ENCODE measurements at places on chromosomes 5 and 9. TPM values are rescaled to one million over a fixed set of nuclear protein-coding genes. Genes with fewer than 3 reads are reported as not detected.

GRCh38 chr9:102403514-102403913, 591.6 kb upstream of the CYLC2 start:
- DNase-seq, result no peak
- H3K4me1 ChIP-seq, result no peaks in the 10 kb centered on the region
- H3K27me3 ChIP-seq, result no peaks in the 10 kb centered on the region

DBH gene
- total RNA-seq, result not detected

ANKRD18B gene
- not detected for total RNA-seq

GRCh38 chr5:72596956-72597355, 89.7 kb upstream of the ZNF366 start:
- H3K4me3 ChIP-seq, result no peak overlapping the region
- no peak overlapping the region for H3K27ac ChIP-seq
- H3K4me1 ChIP-seq, result peaks cover 7% of the 10 kb centered on the region
- no peaks in the 10 kb centered on the region for H3K36me3 ChIP-seq
- no peak for DNase-seq
- no peaks in the 10 kb centered on the region for H3K27me3 ChIP-seq

DUSP1 gene
- 1,024 TPM for total RNA-seq

GRCh38 chr9:75876999-75877640, 13.4 kb upstream of the PCSK5 start:
- H3K36me3 ChIP-seq, result no peaks in the 10 kb centered on the region
- no peak for DNase-seq
- H3K4me3 ChIP-seq, result no peak overlapping the region
- no peaks in the 10 kb centered on the region for H3K4me1 ChIP-seq

GRCh38 chr5:161312882-161313281, 233.6 kb downstream of the GABRB2 start:
- no peak overlapping the region for H3K27ac ChIP-seq
- no peaks in the 10 kb centered on the region for H3K27me3 ChIP-seq
- H3K4me3 ChIP-seq, result no peak overlapping the region

GRCh38 chr9:119391878-119392277, 22.6 kb upstream of the BRINP1 start:
- no peaks in the 10 kb centered on the region for H3K4me1 ChIP-seq
- no peaks in the 10 kb centered on the region for H3K27me3 ChIP-seq
- no peak overlapping the region for H3K4me3 ChIP-seq

DNA sequence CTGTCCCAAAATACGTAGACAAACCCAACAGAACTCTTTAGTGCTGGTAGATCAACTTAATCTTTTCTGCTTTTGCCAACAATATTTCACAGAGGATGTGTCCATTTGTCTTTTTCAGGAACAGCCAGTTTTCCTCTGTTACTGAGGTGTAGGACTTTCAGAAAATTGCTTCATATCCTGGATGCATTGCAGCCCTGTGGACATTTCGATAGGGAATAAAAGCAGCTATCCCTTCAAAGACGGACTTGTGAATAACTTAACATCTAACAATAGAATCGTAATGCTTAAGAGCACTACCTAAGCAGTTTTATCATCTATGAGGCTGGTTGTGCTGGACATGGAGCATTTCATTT, 59.7 kb downstream of the PCSK1 start:
- no peaks in the 10 kb centered on the region for H3K4me1 ChIP-seq
- DNase-seq, result no peak
- H3K36me3 ChIP-seq, result no peaks in the 10 kb centered on the region
- no peak overlapping the region for H3K27ac ChIP-seq
- no peaks in the 10 kb centered on the region for H3K27me3 ChIP-seq
- no peak overlapping the region for H3K4me3 ChIP-seq

- H3K36me3 ChIP-seq, result no peaks in the 10 kb centered on the region
- no peaks in the 10 kb centered on the region for H3K4me1 ChIP-seq
- H3K4me3 ChIP-seq, result no peak overlapping the region
Measured at GRCh38 chr9:21016701-21017491, 14.5 kb downstream of the HACD4 start.

DNA sequence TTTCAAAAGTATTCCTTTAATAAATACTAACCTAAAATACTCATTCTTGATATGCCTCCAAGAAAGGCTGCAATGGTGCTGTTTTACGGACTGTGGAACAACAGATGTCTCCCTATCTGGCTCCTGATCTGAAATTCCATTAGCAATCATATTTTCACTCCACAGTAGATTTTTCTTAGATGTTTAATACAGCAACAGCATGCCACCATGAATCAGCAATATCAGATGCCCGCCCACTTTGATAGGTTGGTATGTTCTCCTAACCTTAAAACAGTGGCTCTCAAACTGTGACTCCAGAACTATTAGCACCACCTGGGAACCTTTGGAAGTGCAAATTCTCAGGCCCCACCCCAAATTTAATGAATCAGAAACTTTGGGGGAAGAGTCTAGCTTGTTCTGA, 110.2 kb downstream of the MLLT3 start:
- no peaks in the 10 kb centered on the region for H3K27me3 ChIP-seq
- H3K27ac ChIP-seq, result no peak overlapping the region
- no peak overlapping the region for H3K4me3 ChIP-seq
- no peak for DNase-seq
- H3K4me1 ChIP-seq, result peaks cover 22% of the 10 kb centered on the region
- no peaks in the 10 kb centered on the region for H3K36me3 ChIP-seq

DOCK8 gene
- total RNA-seq, result 77.9 TPM

- no peak for DNase-seq
- H3K4me3 ChIP-seq, result no peak overlapping the region
- peaks cover 28% of the 10 kb centered on the region for H3K4me1 ChIP-seq
- H3K36me3 ChIP-seq, result peaks cover 2% of the 10 kb centered on the region
Measured at GRCh38 chr9:126859111-126859510, 1.3 kb upstream of the ZBTB34 start.

DNA sequence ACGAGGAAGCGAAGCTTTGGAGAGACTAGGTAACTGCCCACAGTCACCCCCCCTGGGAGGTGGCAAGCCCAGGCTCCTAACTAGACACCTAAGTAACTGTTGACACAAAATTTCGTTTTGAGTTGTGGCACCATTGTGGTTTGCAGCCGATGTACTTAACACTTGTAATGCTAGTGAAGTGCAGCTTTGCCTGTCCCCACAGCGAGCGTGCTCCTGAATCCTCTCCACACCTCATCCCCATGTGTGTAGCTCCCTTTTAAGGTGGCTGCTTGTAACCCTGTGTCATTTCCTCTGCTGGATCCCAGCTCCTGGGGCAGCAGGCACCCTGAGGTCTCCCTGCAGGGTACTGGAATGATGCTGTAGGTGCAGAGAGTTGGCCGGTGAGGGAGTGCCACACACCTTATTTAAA, 114.9 kb downstream of the TRIO start:
- H3K27me3 ChIP-seq, result no peaks in the 10 kb centered on the region
- no peak overlapping the region for H3K4me3 ChIP-seq
- peaks cover 14% of the 10 kb centered on the region for H3K4me1 ChIP-seq
- H3K27ac ChIP-seq, result peak overlapping the region; percentile 13
- H3K36me3 ChIP-seq, result no peaks in the 10 kb centered on the region

DNA sequence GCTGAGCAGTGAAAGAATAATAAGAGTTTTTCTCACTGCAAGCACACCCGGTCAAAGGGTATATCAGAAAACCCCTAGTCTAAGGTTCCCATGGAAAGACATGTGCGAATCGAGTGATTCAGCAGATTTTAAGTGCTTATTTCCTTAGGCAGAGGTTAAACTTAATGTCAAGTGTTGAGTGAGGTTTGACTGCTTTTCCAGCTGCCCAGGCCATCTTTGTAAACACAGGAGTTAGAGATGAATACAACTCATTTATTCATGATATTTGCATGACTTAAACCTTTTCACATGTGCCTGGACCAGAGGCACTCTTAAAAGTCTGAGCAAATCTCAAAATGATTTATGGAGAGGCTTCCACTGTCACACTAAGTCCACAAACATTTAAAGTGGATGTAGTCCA, 137.8 kb upstream of the RGMB start:
- no peaks in the 10 kb centered on the region for H3K36me3 ChIP-seq
- H3K27ac ChIP-seq, result no peak overlapping the region
- no peak for DNase-seq
- H3K4me1 ChIP-seq, result no peaks in the 10 kb centered on the region

DNA sequence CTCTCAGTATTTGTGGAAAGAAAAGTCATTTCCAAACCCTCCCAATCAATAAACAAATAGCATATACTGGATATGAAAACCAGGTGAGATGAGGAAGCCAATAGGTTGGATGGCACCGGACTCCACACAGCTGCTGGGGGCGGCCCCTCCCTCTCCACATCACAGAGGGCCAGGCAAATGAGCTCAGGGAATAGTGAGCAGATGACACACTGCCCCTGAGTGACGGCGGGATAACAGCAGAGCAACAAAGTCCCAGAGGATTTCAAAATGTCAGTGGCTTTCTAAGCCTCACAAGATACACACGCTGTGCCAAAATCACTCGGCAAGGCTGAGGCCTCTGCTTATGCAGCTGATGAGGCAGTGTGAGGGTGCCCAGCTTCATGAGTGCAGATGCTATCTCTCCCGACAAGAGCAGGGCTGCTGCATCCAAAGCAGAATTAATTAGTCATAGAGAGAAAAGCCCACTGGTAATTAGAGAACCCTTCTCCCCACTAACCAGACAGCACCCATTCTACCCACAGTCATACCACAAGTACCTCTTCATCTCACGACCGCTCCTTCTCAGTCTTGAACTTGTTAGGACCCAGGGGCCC, 235.0 kb upstream of the NFIL3 start:
- no peaks in the 10 kb centered on the region for H3K4me1 ChIP-seq
- no peaks in the 10 kb centered on the region for H3K36me3 ChIP-seq
- no peak for DNase-seq
- H3K4me3 ChIP-seq, result no peak overlapping the region
- no peaks in the 10 kb centered on the region for H3K27me3 ChIP-seq

GRCh38 chr9:68560071-68560844, 19.6 kb upstream of the TMEM252 start:
- H3K4me3 ChIP-seq, result no peak overlapping the region
- no peak for DNase-seq
- H3K27me3 ChIP-seq, result no peaks in the 10 kb centered on the region
- peaks cover 4% of the 10 kb centered on the region for H3K4me1 ChIP-seq

DNA sequence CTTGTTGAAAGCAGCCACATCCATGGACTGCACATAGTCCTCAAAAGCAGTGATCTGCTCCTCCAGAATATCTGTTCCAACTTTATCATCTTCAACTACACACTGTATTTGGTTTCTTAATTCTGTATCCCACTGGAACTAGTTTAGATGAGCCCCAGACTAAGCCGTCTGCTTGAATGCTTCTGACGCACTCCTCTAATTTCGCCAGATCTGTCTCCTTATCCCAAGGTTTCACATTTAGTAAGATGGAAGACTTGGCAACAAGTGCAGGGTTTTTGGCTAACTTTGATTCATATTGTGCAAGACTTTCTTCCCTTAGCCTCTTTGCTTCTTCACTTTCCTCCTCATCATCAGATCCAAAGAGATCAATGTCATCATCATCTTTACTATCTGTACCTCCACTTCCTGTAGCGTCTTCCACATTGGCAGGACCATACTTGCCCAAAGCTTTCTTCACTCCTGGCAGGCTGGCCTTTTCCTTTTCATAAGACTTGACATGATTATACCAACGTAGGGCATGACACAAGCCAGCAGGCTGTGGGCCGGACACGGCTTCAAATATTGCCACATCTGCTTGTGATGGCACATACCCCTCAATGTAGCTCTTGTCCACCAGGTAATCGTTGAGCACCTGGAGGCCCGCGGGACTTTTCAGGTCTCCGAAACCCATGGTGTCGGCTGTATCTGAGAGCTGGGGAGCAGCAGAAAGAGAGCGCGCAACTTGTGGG, 56.2 kb upstream of the PIK3R1 start:
- H3K4me1 ChIP-seq, result no peaks in the 10 kb centered on the region
- no peaks in the 10 kb centered on the region for H3K27me3 ChIP-seq
- H3K27ac ChIP-seq, result no peak overlapping the region
- H3K36me3 ChIP-seq, result no peaks in the 10 kb centered on the region
- DNase-seq, result no peak

DNA sequence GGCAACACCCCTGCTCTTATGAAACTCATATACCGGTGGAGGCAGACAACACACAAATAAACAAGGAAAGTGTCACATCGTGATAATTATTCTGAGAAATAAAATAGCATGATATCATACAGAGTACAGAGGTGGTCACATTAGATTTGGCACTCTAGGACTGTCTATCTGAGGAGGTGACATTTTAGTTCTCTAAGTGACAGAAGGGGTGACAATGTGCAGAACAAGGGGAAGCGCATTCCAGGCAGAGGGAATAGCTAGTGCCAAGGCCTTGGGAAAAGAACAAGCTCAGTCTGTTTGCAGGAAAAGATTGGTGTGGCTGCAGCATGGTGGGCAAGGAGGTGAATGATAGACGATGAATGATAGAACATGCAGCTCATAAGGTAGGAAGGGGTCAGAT, 12.7 kb upstream of the IRF1 start:
- H3K4me1 ChIP-seq, result peaks cover 42% of the 10 kb centered on the region
- no peaks in the 10 kb centered on the region for H3K27me3 ChIP-seq
- no peak overlapping the region for H3K4me3 ChIP-seq
- H3K36me3 ChIP-seq, result no peaks in the 10 kb centered on the region
- peak overlapping the region; percentile 68 for H3K27ac ChIP-seq
- no peak for DNase-seq

SWI5 gene
- total RNA-seq, result 23.5 TPM

DNA sequence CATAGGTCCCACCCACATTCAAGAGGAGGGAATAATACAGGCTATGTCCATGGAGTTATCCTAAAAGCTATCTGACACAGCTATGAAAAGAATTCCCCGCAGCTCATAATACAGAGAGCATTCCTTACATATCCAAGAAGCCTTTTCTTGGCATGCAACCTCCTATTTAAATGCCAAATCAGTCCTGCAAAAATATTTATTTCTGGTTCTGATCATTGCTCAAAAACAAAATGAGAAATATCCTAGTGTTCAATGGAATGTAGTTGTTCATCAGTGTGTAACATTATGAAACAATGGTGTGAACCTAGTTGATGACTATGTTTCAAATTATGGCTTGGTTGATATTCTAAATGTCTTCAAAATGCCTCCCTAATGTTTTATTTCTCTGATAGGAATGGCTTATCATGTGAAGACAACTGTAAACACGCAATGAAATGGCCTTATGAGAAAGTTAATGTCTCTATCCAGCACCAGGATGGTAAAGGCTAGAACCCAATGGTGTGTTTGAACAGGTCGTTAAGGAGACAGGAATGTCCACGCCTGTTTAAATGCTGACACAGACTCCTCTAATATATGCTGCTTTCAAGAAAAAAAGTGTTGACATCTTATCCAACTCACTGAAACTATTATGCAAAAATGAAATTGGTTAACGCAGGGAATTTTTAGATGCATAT, 126.7 kb upstream of the CDH6 start:
- no peak for DNase-seq
- H3K4me3 ChIP-seq, result no peak overlapping the region
- no peak overlapping the region for H3K27ac ChIP-seq
- no peaks in the 10 kb centered on the region for H3K36me3 ChIP-seq
- H3K27me3 ChIP-seq, result no peaks in the 10 kb centered on the region
- no peaks in the 10 kb centered on the region for H3K4me1 ChIP-seq
